ENCODE measurements at places on chromosomes 5 and 9.

DNA sequence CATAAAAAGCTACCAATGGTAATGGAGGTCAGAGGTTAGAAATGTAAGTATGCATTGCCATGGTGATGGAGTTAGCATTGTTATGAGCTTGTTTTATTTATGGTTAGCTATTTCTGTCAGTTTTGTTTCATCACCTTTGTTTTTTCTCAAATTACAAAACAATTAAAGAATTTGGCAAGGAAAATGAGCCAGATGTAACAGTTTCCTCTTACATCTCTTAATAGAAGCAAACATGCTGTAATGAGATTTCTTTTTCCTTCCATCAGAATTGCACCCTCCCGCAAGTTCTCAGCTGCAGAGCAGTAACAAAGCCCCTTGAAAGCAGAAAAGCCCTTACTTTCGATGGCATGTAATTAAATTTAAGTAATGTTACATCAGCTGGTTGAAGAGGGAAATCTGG lies 233.0 kb downstream of the SGCD start:
- DNase-seq, result no peak

DNA sequence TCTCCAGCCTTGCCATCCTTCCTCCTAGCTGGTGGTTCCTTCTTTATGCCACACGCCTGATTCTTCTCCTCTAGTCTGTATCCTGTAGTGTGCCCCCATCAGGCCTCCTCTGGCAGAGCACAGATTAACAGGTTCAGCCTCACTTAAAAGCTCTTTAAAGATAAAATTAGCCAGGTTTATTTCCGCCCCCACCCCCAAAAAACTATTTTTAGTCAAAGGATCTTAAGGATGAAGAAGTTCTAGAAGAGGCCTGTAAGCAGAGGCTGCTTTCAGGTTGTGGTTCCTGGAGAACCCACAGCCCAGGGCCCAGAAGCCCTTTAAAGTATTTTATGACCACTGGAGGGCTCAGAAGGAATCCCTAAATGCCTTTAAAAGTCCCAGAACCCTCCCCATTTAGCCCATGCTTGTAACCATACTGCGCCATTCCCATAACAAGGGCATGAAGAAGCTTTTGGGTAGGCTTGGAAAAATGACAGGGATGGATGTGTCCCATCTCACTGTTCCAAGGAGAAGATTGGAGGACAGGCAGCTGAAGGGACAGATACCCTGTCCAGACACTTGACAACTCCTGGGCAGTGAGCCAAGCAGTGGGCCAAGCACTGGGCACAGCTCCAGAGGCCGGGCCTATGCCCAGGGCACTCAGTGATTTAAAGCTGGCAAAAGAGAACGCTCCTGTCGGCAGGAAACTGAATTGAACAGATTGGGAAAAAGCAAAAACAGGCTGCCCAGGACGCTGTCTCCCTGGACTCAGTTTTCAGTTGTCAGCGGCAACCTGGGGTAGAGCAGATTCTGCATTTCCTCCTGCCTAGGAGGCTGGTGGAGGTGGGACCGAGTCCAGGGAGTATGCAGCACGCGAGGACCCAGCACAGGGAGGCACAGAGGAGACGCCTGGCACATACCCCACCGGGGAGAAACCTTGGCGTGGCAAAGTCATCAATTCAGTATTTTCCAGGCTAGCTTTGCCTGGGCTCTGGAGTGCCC lies 106.3 kb upstream of the SSBP2 start:
- no peak for DNase-seq

GRCh38 chr9:96413302-96414221 lies 4.6 kb downstream of the ZNF367 start:
- DNase-seq, result no peak

- DNase-seq, result no peak
These were observed 139.8 kb downstream of the DOCK8 start for GRCh38 chr9:354453-354852.

GRCh38 chr5:174725261-174725990 lies 1.0 kb downstream of the MSX2 start:
- DNase-seq, result no peak

DNA sequence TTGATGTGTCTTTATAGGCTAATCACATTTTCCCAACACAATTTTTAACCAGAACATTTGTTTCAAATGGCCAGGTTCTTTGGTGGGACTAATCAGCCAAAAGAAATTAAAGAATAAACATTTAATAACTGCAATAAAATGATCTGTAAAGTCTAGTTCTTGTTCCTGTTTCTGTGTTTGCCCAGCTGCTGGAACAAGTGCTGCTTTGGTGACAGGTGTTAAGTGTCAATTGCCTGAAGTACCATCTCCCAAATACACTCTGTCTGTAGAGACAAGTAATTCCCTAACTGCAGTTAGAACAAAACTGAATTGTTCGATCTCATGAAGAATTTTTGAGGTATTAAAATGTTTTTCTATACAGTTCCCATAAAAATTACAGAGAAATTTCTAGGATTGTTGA lies 402.3 kb upstream of the CHD1 start:
- no peak for DNase-seq

GRCh38 chr5:164581889-164582288 lies 1076.5 kb downstream of the MAT2B start:
- DNase-seq, result no peak

DNA sequence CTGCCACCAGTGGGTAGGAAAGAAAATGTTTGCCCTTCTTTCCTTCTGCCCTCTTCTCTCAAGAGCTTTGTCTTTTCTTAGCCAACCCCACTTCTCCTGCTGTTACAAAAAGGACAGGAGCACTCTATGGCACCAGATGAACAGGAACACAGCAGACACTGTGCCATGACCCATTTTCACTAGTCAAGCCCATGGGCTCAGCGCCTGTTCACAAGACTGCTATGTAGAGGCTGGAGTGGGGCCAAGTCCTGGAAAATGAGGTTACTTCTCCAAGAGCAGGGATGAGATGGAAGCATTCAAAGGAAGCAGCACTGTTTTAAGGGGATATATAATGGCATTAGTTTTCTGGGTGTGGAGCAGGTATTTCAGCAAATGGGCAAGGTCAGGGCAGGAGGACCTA lies 46.8 kb upstream of the GRAMD2B start:
- no peak for DNase-seq

DNA sequence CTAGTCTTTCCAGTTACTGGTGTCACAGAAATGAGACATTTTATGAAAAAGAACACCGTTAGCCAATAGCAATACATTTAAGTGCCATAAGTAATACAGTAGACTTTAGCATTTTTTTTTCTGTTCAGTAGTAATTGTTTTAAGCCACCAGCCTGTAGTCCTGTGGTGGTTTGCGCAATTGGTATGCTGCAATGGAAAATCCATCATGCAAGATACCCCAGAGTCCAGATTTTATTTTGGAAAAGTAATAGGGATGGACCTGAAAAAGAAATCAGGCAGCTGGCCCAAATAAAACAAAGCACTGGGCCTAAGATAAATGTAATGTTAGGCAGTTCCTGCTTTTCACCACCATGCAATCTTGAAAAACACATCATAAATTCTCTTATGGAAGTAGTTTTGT lies 94.6 kb upstream of the RASGRF2 start:
- no peak for DNase-seq

DNA sequence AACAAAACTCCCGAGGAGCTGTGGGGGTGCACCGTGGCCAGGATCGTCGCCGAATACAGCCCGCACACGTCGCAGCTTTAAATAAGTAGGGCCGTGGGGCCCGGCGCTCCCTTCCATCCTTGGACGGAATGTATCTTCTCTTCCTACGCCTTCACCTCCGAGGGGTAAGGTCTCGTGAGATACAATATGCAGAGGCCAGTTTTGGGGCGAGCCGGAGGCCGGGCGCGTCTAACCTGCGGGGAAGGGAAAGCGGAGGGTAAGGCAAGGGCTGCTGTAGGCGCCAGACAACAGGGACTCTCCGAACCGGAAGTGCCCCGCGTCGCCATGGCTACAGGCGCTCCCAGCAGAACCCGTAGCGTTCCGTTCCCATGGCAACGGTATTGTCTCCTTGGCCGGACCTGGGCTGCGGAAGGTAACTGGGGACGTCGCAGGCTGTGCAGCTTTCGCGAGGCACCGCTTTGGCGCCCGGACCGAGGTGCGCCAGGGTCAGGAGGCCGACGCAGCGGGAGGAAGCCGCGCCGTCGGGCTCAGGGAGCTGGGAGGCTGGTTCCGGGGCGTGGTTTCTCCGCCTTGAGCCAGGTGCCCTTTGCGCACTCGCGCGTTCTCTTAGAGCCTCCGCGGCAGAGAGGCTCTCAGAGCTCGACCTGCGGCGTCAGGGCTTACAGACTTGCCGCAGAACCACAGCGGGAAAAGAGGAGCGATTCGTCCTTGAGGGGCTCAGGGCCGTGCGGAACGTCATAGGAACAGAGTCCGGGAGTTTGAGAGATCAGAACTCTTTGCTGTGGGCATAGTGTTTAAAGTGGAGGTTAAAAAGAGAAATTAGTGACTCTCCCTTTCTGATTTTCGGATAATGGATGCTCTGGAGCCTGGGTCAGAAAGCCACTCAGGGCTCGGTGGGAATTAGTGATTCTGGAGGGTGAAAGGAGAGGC lies at the start of gene TTC23L:
Gene TTC23L, plus strand, starts transcription at position 380 of the 930 bp plus-strand sequence. CDS start 1,508 bp downstream, outside the sequence.
- DNase-seq, result peak; percentile 96

DNA sequence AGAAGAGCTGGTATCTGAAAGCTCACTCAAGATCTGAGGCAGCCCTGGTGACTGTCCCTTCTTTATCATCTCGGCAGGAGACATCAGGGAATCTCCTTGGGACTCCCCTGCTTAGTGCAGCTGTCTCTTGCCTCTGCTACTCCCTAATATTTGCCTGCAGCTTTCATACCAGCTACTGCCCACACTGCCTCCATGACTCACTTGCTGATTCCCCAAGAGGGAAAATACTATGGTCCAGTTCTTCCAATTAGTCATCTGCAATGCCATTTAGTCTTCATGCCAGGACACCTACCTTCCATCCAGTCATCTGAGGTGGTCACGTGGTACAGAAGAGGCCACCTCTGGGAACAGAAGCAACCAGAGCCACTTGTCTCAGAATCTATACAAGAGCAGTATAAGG lies 270.8 kb downstream of the NTRK2 start:
- DNase-seq, result no peak

DNA sequence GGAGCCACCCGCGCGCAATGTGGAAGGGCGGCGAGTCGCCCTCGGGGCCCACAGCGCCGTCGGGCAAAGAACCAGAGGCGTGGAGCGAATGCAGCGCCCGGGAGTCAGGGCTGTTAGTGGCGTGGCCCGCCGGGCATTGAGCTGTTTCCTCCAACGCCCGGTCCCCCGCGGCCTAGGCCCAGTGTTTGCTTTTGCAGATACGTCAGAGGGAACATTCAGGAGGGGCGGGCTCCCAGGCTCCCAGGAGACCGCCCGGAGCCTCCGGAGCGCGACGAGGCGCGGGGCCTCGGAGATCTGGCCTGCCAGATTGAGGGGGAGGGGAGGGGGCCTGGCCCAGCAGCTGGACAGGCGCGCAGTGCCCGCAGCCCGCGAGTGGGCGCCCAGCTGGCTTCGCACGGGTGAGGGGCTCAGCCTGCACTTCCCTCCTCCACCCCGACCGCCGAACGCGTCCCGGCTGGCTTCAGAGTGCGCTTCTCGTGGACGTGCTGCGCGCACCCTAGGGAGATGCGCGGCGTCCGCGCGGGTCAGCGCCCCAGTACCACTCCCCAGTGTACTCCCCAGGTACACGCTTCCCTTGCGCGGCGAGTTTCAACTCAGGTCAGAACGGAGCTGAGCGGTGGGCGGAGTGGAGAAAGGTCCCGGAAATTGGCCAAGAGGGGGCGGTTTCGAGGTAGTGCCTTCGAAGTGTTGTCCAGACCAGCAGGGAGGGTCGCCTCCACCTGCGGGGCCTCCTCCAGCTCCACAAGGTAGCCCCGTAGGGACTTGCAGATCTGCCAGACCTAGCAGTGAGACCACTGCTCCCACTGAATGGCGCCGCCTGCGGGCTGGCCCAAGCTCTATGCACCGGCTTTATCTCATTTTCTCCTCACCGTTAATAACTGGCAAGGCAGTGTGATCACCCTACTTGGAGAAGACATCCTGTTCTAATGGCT lies 130.4 kb downstream of the TMEM174 start:
- no peak for DNase-seq

- no peak for DNase-seq
These were observed 8.3 kb upstream of the ZBTB34 start for GRCh38 chr9:126852086-126852688.

GRCh38 chr5:154141745-154142221 lies 48.8 kb upstream of the GALNT10 start:
- DNase-seq, result no peak

GRCh38 chr9:121038362-121038761 lies 11.7 kb downstream of the C5 start:
- no peak for DNase-seq

GRCh38 chr9:131237291-131237690 lies 39.0 kb downstream of the FAM78A start:
- DNase-seq, result no peak

- DNase-seq, result no peak
These were observed 51.2 kb downstream of the TARS1 start for GRCh38 chr5:33491941-33492340.

- no peak for DNase-seq
These were observed 41.6 kb upstream of the FLT4 start for GRCh38 chr5:180691046-180691445.

DNA sequence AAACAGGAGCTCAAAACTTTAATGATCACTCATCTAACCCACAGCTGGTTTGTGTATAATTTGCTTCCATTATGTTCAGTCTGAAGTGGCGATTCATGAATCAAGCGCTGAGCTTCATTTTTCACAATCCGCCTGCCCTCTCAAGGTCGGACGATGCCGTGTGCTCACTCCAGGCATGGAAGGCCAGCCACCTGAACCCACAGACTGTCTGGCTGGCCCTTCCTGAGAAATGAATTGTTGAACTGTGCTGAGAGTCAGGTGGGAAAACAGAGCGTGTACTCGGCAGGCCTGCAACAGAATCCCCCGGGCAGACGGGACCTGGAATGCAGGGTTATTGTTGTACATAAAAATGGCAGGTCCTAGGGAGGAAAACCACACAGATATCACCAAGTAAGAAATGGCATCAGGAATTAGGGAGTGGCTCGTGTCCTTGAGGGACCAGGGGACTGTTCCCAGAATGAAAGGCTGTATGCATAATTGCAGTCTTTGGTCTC lies 375.7 kb downstream of the IRX2 start:
- no peak for DNase-seq

DNA sequence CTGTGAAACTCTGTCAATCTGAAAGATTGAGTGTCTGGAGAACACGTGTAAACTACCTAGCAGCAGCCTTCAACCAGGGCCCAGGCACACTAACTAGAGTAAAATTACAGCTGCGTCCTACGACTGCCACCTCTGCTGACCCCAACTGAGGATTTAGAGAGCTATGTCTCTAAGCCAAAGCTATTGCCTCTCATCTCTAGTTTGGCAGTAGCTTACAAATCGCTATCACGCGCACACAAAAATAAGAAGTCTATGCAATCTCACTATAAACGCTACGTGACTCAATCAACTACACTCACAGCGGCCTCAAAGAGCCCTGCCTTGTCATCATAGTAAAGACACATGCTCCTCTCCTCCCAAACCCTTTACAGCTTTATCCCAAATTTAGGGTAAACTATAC lies 8.7 kb downstream of the PPP6C start:
- no peak for DNase-seq

GRCh38 chr5:102670224-102670836 lies 84.8 kb upstream of the PAM start:
- DNase-seq, result no peak

GRCh38 chr9:136527721-136528710 lies 17.8 kb downstream of the NOTCH1 start:
- DNase-seq, result no peak
